ENCODE measurements at places on chromosomes 12 and 14.
A peak's percentile ranks its signal among the peaks of the same experiment; 100 is the strongest.

DNA sequence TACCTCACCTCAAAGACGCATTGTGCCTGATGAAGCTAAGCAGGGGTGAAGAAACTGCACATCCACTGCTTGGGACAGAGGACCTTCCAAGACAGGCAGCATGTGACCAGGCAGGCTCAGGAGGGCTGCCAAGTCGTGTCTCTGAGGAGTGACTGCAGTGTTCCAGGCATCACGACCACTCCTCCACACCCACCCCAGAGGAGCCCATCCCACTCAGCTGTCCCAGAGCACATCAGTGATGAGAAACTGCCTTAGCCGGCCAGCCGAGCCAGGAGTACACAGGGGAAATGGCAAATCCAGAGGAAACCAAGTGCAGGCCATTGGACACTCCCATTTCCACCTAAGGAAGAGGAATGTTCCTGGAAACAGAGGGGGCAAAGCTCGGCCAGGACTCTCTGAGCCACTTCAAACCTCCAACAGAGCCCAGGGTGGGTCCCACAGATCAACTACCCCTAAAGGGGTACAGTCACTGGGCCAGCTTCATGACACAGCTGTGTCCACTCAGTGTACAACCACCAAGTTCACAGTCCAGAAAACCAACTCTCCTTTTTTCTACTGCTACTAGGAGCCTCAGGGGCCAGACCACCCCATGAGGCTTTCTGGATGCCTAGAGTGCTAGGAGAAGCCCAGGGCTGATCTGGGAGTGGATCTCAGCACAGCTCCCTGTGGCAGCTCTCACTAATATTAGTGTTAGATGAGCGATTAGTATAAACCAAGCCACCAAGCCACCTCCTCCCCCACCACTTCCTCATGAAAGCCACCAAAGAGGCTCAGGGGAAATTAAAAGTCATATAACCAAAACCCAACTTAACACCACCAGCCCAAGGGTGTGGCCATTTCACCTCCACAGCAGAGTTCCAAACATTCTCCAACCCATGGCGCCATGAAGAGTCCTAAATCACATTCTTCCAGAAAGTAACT is 15.4 kb downstream of the PXN start:
- peak; percentile 40 for DNase-seq

- no peak for DNase-seq
These were observed 325 bp upstream of the CLIP1 start for GRCh38 chr12:122422730-122423257.

DNA sequence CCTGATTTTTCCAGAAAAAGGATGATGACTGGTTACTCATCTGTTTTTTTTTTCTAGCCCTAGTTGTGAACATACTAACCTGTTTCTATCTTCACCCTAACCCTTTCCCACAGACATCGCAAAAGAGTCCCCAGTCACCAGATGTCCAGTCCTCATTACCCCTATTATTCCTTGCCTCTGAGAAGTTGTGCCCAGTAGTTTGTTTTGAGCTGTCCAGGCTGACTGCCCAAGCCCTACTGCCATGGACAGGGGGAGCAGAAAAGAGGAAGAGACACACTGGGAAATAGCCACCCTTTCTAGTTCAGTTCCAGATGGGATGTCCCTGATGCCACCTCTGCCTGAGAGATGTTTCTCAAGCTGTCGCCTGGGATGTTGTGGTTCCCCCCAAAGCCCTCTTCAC is 13.8 kb upstream of the CELA1 start:
- DNase-seq = no peak

- no peak for DNase-seq
These were observed 75.9 kb upstream of the FBRSL1 start for GRCh38 chr12:132413931-132414588.

GRCh38 chr14:59507063-59507751 is 22.9 kb downstream of the JKAMP start:
- peak; percentile 33 for DNase-seq

DNA sequence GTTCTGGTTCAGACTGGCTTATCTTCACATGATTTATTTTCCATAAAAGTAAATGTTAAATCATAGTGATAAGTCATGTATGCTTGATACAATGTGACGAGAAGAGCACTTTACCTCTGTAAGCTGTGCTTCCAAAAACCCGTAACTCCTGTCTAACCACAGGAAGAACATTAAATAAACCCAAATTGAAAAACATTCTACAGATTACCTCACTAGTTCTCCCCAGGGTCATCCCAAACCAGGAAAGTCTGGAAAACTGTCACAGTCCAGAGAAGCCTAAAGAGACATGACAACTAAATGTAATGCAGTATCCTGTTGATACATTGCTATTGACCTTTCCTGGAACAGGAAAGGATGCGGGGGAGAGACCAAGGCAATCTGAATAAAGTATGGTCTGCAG is 32.5 kb upstream of the DUSP6 start:
- DNase-seq = no peak

- no peak for DNase-seq
These were observed 251.1 kb downstream of the BCAT1 start for GRCh38 chr12:24697769-24698168.

DNA sequence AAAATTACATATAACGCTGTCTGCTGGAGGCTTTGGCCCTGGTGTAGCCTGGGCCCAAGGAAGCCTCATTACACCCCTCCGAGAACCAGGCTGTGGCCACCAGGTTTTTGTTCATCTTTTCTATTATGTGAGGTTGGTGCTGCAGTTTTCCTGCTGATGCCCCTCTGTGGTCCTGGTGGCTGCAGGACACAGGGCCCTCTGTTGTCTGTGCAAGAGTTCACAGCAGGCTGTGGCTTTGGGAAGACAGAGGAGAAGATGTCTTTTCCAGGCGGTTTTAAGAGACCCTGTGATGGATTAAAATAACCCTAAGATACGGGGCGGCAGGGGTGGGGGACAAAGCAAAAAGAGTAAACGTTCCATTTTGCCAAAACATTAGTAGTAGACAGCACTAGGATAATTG is 121.5 kb downstream of the ADGRD1 start:
- DNase-seq = no peak

DNA sequence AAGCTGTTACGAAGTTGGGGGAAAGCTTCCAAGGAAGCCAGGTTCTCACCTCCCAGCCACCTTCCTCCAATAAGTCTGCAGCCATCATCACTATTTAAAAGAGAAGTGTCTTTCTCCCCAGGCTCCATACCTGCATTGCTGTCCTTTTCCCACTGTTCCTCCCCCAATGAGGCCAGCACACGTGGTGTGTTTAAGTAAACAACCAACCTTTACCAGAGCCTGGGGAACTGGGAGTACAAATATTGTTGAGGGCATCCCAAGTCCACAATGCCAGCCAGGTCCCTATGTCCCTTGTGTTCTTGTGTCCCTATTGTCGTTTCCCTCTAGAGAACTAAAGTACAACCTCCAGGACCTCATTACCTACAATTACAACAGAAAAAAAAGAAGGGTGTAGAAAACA is 49.2 kb upstream of the PNMA1 start:
- no peak for DNase-seq

GRCh38 chr14:21098076-21098891 is at the start of gene ZNF219:
TSS of gene ZNF219 (minus strand) at chr14:21098655. CDS start at chr14:21093591, 5,064 bp downstream.
- DNase-seq = no peak

DNA sequence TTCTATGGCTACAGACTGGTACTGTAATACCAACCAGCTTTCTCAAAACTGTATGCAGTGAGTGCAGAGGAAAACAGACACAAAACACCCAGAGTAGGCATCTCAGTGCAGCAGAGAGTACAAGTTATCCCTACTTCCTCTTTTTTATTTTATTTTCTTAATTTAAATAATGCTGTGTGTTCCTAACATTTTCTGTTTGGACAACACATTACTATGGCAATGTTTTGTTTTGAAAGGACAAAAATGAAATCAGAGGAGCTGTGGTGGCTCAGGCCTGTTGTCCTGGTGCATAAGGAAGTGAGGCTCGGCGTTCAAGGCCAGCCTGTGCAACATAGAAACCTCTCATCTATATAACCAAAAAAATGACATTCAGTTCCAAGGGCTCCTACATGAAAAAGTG is 33.7 kb upstream of the SELPLG start:
- DNase-seq = no peak

DNA sequence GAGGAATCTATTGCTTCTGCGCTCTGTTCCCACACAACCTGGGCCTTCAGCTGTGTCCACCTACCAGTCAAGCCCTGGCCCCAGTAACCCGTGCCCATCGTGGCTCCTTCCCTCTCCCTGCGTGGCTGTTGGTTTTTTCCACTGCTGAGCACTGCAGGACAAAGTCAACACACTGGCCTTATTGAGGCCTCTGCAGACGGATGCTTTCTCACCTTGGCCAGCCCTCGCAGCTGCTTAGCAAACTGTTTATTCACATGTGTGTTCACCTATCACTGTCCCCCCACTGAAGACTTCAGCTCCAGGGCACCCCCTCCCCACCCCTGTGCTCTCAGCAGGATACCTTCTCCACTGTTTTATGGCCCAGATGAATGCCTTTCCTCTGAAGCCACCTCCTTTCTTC is 12.8 kb upstream of the GPX2 start:
- DNase-seq = no peak

DNA sequence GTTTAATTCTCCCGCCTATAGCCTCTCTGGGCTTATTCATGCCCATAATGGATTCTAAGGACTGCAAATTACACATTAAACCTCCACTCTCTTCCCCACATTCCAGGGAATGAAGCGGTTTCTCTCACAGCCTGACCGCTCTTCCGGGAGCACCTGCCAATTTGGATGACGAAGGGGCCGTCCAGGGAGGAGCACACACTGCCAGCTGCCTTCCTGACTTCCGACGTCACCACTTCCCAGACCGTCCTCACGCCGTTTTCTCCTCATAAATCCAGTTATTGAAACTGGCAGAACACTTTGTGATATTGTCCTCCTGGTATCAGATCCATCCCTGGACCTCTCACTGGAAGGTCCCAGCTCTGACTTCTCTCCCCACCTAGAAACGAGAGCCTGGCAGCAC is 87.6 kb downstream of the GCH1 start:
- DNase-seq = no peak

DNA sequence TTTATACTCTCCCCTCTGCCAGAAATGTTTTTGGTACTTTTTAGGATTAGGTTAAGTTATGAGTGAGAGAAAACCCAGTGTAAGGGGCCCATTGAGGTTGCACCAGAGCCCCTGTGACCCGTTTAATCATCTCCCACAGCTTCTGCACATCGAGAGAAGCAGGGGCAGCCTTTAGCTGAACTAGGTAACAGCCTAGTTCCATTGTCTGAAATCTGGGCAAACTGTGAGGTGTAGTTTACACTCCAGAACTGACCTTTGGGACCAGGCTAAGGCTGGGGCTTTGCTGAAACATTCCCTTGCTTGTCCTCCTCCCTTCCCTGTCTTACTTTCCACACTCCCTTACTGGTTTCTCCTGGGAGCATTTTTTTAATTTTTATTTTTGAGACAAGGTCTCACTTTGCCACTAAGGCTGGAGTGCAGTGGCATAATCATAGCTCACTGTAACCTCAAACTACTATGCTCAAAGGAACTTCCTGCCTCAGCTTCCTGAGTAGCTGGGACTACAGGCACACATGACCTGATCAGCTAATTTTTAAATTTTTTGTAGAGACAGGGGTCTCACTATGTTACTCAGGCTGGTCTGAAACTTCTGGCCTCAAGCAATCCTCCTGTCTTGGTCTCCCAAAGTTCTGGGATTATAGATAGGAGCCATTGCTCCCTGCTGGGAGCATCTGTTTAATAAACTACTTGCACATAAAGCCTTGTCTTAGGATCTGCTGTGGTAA is 25.9 kb upstream of the DHRS2 start:
- no peak for DNase-seq

DNA sequence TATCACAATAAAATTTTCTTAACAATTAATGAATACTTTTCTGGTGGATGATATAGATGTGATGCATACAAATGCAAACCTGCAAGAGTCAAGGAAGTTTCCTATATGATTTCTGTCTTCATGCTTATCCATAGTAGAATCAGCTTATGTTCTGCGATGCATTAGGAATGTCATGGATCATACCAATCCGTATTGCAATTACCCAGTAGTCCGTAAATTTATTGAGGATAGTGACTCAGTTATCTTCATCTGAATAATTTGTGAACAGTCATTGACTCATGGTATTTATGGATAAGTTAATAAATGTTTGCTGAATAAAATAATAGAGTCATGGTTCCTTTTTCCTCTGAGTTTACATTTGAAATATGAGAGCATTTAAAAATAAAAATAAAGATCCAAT is 483.4 kb downstream of the LRFN5 start:
- DNase-seq = no peak

DNA sequence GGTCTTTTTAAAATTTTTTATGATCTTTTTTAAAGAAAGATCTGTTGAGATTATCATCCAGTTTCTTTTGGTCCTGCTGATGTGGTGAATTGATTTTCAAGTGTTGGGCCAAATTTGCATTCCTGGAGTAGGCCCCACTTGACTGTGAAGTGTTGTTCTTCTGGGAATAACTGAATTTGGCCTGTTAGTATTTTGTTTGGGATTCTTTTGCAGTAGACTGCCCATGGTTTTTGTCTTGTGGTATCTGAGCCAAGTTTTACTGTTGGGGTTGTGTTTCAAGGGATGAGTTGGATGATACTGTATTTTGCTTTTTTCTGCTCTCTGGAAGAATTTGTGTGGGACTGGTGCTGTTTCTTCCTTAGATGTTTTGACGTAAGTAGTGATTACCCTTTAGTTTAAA is 4.0 kb upstream of the SYCP3 start:
- DNase-seq = no peak

- DNase-seq = no peak
These were observed 9.9 kb downstream of the FGD6 start for GRCh38 chr12:95207407-95207806.

- DNase-seq = peak; percentile 75
These were observed at the start of gene CD63 for GRCh38 chr12:55728939-55729818. TSS of gene CD63 (minus strand) at chr12:55729009. CDS start at chr12:55728341, 668 bp downstream.

DNA sequence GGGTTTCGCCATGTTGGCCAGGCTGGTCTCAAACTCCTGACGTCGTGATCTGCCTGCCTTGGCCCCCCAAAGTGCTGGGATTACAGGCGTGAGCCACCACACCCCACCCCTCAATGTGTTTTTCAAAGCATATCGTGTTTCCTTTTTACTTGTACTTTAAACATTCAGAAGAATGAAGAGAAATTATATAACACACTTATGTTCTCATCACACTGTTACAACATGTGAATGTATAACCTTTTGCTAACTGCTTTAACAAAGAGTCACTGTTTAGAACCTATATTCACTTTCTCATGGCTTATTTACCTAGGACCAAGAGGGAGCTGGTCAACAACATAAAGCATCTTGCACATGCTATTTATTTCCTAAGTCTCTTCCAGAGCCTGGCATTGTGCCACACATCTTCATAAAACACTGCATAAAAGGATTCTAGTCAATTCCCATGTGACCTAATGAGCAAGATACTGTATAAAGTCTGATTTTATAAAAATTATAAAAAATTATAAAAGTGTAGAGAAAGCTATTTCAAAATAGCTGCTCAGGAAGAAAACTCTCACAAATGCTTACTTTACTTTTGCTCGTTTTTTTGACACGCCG is 16.0 kb upstream of the ACTR6 start:
- DNase-seq = no peak

GRCh38 chr12:24222968-24223367 is 273.5 kb upstream of the SOX5 start:
- no peak for DNase-seq

- no peak for DNase-seq
These were observed 203.3 kb upstream of the NUDT4 start for GRCh38 chr12:93174473-93174872.
